ENCODE measurements at places on chromosomes 16 and 17.

GRCh38 chr17:917941-918740 lies 61.4 kb downstream of the NXN start:
- no peak for DNase-seq

DNA sequence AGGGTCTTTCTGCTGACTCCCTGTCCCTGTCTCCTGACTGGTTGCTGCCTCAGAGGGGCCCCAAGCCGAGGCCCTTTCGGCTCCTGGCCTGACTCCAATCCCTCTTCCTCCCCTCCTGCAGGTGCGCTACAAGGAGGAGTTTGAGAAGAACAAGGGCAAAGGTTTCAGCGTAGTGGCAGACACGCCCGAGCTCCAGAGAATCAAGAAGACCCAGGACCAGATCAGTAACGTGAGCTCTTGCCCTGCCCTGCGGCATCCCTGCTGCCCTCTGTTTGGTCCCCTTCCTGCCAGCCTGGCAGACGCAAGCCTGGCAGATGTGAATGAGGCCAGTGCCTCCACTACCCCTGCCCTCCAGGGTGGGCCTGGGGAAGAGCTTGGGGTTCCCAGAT lies 27.1 kb upstream of the LASP1NB start:
- no peak for DNase-seq

DNA sequence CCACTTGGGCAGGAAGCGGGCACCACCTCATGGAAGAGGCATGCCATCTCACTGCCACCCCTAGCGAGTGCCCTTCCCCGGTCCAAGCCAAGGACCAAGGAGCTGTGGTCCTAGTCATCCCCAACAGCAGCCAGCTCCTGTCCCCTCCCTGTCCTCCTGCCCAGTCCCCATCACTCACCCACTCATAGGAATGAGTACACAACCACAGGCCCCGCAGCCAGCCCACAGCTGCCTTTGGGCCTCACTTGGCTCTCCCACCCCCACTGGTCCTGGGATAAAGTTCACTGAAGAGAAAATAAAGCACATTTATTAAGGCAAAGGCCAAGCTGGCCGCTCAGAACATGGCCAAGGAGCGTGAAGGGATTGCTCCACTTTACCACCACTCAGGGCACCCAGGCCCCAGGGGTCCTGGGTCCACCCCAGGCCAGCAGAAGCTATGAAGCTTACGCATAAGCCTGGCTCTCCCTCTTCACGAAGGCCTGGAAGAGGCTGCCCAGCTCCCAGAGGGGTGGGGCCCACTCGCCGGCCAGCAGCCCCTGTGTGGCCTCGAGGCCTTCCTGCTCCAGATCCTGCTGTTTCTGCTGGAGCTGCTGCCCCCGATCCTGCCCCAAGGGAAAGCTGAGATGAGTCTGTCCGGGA lies 3.6 kb downstream of the SCRN2 start:
- DNase-seq = no peak

- no peak for DNase-seq
Observed at GRCh38 chr16:8492690-8493089, 97.6 kb downstream of the TMEM114 start.

DNA sequence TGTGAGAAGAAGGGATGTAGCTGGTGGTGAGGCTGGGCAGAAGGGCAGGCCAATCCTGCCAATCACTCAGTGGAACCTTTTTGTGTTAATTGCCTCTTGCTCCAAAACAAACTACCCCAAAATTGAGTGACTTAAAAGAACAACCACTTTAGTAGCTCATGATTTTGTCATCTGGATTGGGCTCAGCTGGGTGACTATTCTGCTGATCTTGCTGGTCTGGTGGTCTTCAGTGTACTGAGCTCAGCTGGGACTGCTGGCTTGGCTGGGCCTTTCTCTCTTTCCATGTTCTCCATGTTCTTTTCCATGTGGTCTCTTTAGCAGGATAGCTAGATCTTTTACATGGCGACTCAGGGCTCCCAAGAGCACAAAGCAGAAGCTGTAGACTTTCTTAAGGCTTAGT lies 37.7 kb upstream of the SDK2 start:
- DNase-seq = no peak

DNA sequence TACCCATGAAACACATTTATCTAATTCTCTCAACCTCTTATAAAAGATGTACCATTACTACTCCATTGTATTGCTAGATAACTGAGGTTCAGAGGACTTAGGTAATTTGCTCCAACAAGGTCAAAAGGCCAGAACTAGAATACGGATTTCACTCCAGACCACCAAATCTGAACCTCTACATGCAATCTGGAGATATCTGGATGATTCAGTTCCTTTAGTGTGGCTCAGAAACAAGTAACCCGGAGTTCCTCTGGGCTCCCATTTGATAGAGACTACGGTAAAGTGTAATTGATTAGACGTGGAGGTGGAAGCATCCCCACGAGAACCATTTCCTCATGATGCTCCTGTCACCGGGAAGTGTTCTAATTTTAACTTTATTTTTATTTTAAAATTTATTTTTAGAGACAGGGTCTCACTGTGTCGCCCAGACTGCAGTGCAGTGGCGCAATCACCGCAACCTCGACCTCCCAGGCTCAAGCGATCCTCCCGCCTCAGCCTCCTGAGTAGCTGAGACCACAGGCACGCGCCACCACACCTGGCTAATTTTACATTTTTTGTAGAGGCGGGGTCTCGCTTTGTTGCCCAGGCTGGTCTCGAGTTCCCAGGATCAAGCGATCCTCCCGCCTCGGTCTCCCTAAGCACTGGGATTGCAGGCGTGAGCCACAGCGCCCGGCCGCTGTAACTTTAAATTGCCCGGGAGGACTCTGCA lies 608 bp upstream of the COX10 start:
- DNase-seq = no peak

- DNase-seq = no peak
Observed at GRCh38 chr17:33381201-33381600, 88.1 kb upstream of the ASIC2 start.

GRCh38 chr16:31107465-31107867 lies 720 bp upstream of the BCKDK start:
- DNase-seq = no peak

- no peak for DNase-seq
Observed at GRCh38 chr17:57694051-57694450, 51.0 kb downstream of the CCDC182 start.

DNA sequence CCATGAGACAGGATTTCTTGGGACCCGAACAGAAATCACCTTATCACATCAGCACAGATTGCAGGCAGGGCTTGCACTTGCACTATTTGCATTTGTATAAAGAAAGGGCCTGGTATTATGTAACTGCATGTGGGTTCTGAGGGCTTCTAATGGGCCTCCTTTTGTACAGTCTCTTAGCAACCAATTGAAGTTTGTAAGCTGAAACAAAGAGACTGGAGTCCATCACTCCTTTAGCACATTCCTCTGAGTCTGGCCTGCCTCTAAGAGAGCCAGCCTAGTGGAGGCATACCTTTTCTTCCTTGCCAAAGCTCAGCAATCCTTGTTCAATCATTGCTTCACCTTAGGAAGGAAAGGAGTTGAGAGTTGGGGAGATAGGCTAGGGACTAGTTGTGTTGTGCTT lies 387.1 kb downstream of the XYLT1 start:
- no peak for DNase-seq

DNA sequence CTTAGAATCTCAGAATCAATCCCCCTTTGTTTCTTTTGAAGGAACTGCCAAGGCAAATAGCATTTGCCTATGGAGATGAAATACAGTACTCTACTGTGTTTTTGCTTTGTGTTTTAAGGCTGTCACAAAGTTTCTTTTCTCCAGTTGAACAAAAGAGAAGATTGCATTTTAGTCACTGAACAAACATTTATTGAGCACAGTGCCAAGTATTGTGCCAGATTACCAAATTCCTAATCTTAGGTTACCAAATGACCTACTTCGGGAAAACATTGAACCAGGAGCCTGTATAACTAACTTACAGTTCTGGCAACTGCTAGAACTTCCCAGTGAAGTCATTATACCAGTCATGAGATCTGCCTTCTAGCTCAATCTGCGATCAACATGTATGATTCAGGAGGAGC lies 3.0 kb upstream of the UBB start:
- DNase-seq = peak; percentile 33

- no peak for DNase-seq
Observed at GRCh38 chr16:58853854-58854791, 120.0 kb upstream of the GOT2 start.

DNA sequence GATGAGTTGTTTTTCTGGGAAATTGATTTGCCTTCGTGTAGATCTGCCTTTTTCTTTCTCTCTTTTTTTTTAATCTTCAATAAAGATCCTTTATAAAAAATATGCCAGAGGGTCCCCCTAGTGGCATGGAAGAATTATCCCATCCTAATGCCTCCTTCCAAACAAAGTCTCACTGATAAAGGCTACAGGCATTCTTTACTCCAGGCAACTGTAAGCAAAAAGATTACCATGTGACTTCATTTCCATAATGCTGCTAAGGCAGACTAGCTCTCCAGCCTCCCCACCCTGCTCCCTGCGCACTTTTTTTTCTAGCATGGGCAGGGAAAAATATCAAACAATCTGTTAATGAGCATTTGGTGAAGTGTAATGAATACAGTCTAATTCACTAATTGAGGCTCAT lies 220.2 kb upstream of the CDH8 start:
- DNase-seq = no peak

DNA sequence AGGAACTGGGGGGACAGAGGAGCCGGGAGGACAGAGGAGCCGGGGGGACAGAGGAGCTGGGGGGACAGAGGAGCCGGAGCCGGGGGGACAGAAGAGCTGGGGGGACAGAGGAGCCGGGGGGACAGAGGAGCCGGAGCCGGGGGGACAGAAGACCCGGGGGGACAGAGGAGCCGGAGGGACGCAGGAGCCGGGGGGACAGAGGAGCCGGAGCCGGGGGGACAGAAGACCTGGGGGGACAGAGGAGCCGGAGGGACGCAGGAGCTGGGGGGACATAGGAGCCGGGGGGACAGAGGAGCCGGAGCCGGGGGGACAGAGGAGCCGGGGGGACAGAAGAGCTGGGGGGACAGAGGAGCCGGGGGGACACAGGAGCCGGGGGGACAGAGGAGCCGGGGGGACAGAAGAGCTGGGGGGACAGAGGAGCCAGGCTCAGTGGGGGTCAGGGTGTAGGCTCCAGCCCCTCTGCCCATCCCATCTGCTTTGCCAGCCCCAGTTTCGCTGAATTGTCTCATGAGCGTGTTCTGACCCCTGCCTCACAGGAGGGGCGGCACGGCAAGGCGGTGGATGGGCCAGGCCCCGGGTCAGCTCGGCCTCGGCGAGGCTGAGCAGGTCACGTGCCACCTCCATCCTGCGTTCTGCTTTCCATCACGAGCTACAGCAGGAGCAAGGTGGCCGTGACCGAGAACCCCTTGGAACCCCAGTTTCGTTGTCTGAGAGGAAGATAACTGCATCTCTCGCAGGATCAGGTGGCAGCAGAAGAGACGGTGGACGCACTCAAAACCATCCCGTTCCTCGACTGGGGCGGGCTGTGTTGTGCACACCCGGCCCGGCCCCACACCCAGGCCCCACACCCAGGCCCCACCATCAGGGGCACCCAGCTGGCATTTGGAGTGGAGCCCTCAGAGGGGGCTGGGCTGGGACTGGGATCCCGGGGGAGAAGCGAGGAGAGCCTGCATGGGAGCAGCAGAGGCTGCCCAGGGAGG lies 26.1 kb upstream of the CBFA2T3 start:
- no peak for DNase-seq

DNA sequence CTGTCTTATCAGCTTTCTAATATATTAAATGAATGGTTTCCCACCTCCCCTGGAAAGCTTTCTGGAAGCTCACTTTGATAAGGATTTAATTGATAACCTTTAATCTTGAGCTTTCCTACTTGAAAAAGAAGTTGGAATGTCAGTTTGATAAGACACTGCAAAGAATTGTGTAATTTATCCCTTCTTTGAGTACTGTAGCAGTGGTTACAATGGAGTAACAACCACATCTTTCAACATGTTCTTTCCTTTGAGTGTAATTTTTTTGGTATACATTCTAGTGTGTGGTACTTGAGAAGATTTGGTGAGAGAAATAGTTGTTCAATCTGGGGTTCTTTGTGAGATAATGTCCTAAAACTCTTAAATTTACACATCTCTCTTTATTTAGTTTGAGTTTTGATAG lies 43.4 kb downstream of the CPD start:
- DNase-seq = no peak

DNA sequence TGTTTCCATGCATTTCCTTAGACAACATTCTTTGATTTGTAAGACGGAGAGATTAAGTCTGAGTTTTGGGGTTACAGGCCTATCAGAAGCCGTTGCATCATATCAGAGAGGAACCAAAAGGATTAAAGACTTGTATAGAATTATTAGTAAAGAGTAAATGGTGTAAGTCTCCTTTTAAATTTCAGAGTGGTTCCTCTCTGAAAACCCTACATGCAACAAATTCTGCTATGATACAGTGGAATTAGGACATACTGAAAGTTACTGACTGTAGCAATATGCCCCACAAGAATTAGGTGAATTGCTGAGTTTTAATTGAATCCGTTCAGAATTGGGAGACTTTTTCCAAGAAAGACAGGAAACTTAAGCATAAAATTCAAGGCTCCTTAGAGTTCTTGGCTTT lies 221.6 kb downstream of the FTO start:
- DNase-seq = no peak

DNA sequence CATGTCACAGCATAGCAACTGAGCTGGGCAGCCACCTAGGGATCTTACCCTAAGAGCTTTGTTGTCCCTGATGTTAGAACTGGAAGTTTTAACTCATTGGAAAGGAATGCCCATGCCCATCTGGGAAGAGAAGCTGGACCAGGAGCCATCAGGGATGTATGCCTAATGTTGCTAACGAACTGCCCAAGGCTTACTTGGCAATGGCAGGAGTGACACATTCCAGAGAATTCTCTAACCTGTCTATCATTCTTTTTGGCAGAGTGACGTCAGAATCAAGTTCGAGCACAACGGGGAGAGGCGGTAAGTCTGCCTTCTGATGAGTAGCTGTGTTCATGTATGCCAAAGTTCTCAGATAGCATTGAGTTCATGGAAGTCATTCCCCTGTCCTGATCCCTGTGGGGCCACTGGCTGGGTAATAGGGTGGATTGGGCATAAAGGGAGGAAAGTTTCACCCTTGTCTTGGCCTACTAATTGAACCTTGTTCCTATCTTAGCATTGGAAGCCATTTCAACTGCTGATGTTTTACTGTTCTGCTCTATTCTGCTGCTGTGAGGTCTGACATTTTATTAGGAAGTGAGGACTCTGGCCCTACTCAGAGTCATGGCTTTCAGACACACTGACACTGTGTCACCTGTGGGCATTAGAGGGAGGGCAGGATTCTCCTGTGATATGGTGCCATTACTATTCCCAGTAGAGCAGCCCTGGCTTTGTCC lies 23.7 kb downstream of the MAP3K3 start:
- no peak for DNase-seq

DNA sequence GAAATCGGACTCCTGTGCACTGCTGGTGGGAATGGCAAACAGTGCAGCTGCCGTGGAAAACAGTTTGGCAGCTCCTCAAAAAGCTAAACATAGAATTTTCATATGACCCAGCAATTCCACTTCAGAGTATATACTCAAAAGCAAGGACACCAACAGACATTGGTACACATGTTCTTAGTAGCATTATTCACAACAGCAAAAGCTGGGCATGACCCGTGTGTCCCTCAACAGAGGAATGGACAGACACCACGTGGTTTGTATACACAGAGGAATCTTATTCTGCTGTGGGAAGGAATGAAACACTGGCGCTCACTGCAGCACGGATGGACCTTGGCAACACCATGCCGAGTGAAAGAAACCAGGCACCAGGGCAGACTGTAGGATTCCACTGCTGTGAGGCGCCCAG lies 16.0 kb downstream of the NPTX1 start:
- no peak for DNase-seq

Data from nucleus accumbens (tissue), 56 donors.